ENCODE measurements at places on chromosomes 5 and 9.

DNA sequence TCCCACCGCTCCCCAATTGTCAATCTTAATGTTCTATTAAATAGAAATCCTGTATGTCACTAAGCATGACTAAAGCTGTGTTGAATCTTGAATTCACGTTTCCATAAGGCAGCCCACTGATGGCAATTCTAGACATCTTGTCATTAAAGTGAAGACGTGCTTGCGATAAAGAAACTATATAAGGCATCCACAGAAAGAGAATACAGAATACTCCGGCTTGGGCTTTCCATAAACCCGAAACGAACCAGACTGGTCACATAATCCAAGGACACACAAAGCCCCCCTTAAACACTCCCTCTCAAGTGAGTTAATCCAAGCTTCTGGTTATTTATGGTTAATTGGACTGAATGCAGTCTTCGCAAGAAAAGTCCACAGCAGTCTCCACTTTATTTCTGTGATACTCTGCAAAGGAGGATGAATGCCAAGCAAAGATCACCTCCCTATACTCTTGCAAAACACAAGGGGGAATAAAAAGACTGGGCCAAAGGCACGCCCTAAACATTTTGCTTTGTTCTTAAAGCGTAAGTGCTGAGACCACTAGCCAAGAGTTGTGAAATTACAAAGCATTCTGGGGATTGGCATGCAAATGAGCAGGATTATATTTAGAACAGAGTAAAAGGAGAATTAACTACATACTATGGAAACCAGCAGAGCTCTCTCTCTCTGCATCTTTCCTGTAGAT is 54.7 kb downstream of the DPYSL3 start:
- DNase-seq: no peak

DNA sequence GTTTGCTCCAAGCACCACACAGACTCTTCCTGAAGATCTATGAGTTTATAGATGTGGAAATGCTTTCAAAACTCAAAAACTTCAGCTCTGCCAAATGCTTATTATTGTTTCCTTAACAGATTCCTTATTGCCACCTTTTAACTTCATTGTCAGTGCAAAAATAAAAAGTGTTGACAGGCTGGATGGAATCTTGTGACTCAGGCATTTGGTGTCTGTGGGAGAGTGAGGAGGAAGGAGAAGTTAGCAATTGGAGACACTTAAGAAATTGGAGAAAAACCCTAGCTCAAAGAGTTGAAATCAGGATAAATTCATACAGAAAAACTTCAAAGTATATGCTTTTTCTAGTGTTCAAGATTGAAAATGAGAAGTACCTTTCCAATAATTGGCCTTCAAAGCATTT is 140.6 kb upstream of the PUM3 start:
- DNase-seq: no peak

- DNase-seq: no peak
Observed at GRCh38 chr5:31366941-31367340, 165.0 kb downstream of the DROSHA start.

DNA sequence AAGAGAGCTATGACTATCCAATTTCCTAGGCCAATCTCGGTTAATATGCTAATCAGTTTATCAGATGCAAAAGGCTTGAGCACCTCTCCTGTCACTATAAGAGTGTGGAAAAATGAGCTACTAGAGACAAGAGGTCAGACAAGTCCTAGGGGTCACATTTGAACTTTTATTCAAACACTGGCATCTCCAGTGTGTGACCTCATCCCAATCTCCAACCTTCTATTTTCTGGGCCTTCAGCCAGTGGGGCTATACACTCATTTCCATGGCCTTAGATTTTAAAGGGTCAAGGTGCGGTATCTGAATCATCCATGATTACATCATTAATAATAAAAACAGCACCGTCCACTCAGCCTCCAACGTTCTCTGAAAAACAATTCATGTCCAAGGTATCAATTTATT is 139.6 kb upstream of the LRRTM2 start:
- no peak for DNase-seq

GRCh38 chr5:14850419-14851049 is 21.0 kb downstream of the ANKH start:
- no peak for DNase-seq
